HuH-7 (cell line): ENCODE measurements at places on chromosomes 5 and 9.

DNA sequence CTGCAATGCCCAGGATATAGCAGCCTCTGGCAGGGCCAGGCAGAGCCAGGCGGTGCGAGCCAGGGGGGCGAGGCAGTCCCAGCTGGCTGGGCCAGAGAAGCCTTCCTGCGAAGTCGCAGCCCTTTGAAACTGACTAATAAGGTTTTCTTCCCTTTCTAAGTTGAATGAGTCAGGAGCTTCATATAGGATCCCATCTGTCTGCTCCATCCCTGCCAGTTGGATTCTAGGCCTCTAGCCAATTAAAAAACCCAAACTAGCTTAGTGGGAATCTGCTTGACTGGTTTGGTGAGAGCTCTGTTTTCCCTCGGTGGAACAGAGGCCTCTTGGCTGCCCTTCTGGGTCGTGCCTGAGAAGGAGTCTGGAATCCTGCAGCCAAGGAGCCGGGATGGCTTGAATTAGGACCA lies 70.1 kb upstream of the RAPGEF1 start:
- no peak for DNase-seq

- no peak for DNase-seq
These were observed 143.9 kb upstream of the ZNF366 start for GRCh38 chr5:72651109-72651508.

DNA sequence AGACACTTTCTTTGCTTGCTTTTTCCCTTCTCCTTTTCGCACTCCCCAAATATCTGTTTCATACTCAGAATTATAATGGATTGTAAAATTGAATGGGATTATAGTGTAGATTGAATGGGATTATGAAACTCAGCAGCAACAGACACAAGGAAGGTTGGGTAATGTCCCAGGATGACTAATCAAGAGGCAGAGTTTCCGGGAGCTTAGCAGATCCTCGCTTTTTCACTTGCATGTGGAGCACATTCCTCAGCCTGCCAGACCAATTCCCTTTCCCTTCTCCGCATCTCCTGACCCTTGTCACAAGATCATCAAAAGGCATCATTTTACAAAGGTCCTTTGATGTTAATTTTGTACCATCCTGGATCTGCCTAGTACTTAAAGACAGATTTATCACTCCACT lies 55.1 kb upstream of the SLC1A1 start:
- DNase-seq, result no peak

GRCh38 chr9:104556830-104557634 lies 11.9 kb upstream of the OR13C8 start:
- no peak for DNase-seq

GRCh38 chr5:159002171-159002570 lies 97.5 kb downstream of the EBF1 start:
- DNase-seq, result no peak

- no peak for DNase-seq
These were observed 39.6 kb downstream of the WNK2 start for GRCh38 chr9:93223260-93224180.

- DNase-seq, result no peak
These were observed 82.7 kb downstream of the DOCK8 start for GRCh38 chr9:297104-297972.

GRCh38 chr9:75775966-75776691 lies 114.3 kb upstream of the PCSK5 start:
- peak; percentile 8 for DNase-seq

- DNase-seq, result peak; percentile 92
These were observed 6.7 kb downstream of the NRARP start for GRCh38 chr9:137295238-137295811.

DNA sequence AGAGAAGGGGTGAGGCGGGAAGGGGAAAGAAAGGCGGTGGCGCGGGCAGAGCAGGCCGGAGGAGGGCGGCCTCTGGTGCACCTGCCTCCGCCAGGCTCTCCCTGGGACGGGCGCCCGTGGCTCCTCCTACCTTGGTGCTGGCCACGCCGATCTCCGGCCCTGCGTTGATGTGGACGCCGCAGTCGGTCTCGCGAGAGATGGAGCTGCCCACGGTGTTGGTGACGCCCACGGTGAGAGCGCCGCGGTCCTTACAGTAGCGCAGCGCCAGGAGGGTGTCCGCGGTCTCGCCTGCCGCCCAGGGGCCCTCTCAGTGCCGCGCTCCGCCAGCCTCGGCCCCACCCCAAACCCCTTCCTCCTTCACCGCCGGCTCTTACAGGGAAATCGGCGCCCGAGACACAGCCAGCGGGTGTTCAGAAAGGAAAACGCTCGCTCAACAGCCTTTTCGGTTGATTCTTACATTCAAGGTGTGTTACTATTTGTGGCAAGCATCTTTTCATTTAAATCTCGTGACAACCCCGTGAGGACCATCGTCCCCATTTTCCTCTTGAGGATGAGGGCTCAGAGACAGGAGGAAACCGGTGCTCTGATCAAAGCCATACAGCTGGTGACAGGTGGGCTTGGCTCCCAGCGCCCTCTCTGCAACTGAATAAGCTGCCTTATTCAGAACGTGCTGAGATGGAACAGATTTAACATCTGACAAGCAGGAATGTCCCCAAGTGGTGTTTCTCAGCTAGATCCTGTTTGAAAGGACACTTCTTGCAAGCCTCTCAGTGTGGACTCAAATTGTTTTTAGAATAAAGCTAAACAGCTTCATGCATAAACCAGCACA lies 22.0 kb upstream of the MAPK9 start:
- DNase-seq, result peak; percentile 90

- DNase-seq, result no peak
These were observed 40.6 kb downstream of the FAM219A start for GRCh38 chr9:34417734-34418133.

DNA sequence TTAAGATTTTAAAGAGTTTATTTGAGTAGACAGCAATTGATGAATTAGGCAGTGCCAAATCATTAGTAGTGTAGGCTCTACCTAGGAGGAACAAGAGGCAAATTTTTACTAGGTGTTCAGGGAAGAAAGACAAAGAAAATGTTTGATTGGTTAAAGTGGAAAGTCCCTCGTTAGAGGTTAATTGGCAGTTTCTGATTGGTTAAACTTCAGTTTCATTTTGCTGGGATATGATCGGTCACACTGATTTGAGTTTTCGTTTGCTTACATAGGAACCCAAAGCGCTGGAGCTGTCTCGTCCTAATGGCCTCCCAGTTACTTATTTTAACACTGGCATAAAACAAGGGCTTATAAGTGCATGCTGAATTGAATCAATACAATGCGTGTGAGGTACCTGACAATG lies 15.1 kb downstream of the DMAC1 start:
- DNase-seq, result no peak

- no peak for DNase-seq
These were observed 15.3 kb downstream of the TERT start for GRCh38 chr5:1279443-1280151.

- DNase-seq, result no peak
These were observed 2.2 kb downstream of the DUSP1 start for GRCh38 chr5:172768573-172769341.

- no peak for DNase-seq
These were observed 29.3 kb upstream of the NR3C1 start for GRCh38 chr5:143432658-143433239.

DNA sequence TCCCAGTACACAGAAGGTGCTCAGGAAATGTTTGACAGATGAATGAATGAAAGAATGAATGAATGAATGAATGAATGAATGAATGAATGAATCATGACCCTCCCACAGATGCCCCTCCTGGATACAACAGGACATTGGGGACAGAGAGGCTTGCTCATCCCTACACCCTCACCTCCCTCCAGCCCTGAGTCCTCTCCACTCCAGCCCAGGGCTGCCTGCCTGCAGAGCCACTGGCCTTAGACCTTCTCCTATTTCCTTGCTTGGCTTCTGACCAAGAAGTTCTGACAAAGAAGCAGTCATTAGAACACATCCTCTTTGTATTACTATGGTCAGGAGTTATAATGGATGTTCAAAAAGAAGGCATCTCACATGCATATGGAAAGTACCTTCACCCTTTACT lies 240.7 kb upstream of the DAPK1 start:
- DNase-seq, result no peak
